ENCODE measurements at places on chromosomes 2 and 18.

DNA sequence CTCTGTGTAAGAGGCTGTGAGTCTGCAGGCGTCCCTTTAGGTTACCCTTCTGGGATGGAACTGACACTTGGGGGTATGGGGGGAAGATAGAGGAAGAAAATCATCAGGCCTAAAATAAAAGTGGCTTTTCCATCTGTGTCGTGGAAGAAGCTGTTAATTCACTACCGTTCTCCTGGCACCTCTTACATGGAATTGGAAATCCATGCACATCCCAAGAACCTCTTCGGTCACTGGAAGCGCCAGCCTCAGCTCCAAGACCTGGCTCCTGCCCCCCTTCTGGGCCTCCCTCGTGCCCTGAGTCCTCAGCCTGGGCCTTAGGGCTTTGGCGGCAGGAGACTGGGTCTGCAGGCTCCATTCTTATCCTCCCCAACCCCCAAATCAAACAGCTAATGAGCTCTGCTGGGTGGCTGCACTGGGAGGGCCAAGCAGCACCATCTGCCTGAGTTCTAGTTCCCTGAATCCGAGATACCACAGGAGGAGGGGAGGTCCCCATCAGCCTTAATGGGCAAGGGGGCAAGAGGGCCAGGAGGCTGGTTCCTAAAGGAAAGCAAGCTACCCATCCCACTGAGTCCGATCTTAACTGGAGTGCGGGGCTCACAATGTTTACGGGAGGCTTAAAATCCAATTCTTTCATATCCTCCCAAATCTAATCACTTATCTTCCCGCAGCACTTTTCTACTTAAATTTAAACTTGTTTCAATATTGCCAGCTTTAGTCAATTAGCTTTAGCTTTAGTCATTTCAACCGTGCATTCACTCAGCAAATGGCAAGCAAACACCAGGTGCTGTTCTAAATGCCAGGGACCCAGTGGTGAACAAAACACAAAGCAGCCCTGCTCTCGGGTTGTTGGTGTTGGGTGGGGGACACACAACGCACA lies 52.8 kb downstream of the FAM178B start:
- no peak for DNase-seq

- DNase-seq: no peak
Observed at GRCh38 chr2:229489016-229489415, 217.9 kb upstream of the PID1 start.

GRCh38 chr2:27216416-27217137 lies 592 bp upstream of the CAD start:
- no peak for DNase-seq

DNA sequence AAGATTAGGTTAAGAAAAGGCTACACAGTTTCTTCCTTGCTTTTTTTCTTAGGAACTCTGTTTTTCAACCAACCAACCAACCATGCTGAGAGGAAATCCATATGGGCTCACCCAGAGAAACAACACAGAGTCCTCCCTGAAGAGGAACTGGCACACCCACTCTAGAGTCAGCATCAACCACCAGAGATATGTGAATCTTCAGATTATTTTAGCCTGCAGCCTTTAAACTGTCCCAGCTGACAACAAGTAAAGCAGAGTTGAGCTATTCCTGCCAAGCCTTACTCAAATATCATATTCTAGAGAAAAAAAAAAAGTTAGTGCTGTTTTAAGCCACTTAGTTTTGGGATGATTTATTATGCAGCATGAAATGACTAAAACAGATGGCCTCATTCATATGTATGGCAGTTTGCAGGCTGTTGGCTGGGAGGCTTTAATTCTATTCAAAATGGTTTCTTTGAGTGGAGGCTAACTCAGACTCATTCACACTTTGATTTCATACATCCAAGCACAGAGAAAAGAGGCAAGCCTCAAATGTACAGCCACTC lies 1637.7 kb upstream of the LRRTM1 start:
- DNase-seq: no peak

- no peak for DNase-seq
Observed at GRCh38 chr2:39733070-39733674, 45.9 kb downstream of the THUMPD2 start.

GRCh38 chr2:119427756-119428155 lies 3.9 kb upstream of the TMEM37 start:
- DNase-seq: no peak

GRCh38 chr2:112787729-112788393 lies 3.6 kb upstream of the IL1A start:
- no peak for DNase-seq

GRCh38 chr18:68564961-68565360 lies 149.9 kb downstream of the TMX3 start:
- DNase-seq: peak; percentile 11

GRCh38 chr2:165499131-165499530 lies 29.6 kb downstream of the CSRNP3 start:
- DNase-seq: no peak

DNA sequence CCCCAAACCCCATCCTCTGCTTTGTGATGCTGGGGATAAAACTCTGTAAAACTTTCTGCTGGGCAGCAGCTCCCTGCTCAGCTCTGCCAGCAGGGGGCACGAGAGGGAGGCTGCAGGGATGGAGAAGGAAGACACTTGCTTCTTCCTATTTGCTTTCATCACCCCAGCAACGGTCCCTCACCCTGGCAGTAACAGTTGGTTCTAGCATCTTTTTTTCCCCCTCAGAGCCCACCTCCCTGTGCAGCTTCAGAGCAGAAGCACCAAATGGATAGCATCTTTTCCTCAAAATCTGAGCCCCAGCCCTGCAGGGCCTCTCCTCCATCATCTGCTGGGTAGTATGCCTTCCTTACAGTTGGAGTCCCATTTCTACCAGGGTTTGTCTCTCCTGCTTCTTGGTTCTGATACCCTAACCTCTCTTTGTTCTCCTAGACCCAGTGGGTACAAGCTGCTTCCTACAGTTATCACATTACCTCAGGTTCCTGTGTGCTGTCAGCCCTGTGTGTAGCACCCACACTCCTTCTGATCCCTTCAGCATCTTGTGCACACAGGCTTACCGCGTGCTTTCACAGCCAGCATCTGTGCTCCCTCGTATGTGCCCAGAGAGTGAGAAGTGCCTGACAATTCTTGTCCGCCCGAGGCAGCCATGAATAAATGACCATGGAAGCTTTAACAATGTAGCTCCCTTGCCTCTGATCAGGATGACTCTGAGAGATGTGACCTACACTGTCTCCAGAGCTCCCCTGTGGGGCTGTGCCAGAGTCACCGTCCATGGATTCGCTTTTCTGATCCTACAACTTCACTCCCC lies 14.5 kb downstream of the CKAP2L start:
- peak; percentile 83 for DNase-seq

- DNase-seq: no peak
Observed at GRCh38 chr2:46852124-46852523, 63.5 kb downstream of the MCFD2 start.

GRCh38 chr2:86541334-86541733 lies 21.9 kb downstream of the CHMP3 start:
- no peak for DNase-seq
